ENCODE measurements at places on chromosomes 2 and 18. TPM values are rescaled to one million over a fixed set of nuclear protein-coding genes. Genes with fewer than 3 reads are reported as not detected.

MYO5B gene
- 31.3 TPM for total RNA-seq

EML6 gene
- 0.53 TPM for total RNA-seq

DNA sequence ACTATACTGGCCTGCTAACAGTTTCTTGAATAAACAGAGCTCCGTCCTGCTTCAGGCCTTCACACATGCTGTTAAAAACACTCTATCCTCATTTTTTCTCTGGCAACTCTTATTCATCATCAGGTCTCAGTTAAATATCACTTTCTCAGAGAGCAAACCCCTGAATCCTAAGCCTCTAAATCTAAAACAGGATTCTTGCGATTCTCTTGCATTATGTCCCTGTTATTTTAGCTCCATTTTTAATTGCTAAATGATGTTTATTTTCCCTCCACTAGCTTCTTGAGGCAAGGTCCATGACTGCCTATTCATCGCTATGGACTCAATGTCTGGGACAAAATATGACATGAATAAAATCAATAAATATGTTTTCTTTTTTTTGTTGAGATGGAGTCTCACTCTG is 190.7 kb upstream of the SMAD7 start:
- no peak for DNase-seq

GRCh38 chr2:241984271-241984655 is 114.7 kb downstream of the RTP5 start:
- DNase-seq = no peak

- no peak for DNase-seq
Observed at GRCh38 chr2:10343658-10344057, 41.0 kb downstream of the HPCAL1 start.
